ENCODE measurements at places on chromosomes 3 and 15.
A peak's percentile ranks its signal among the peaks of the same experiment; 100 is the strongest.

DNA sequence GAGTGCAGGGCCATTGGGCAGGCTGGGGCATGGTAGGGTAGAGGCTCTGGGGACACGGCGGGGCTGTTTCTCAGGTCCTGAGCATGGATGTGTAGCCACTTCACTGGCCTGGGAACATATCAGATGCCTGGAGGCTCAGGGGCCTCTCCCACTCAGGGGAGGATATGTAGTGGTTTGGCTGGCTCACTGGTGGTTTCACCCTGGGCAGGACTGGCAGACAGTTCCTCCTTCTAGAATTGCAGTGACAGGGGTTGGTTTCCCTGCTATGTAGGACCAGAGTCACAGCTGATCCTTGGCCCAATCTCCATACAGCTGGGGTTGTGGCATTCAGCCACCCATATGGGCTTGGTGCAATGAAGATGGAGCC lies 4.8 kb upstream of the ARHGAP31 start:
- no peak for DNase-seq

- no peak for DNase-seq
Measured at GRCh38 chr15:72248514-72248913, 17.5 kb upstream of the PKM start.

- DNase-seq = no peak
Measured at GRCh38 chr3:55143336-55143735, 215.5 kb upstream of the LRTM1 start.

GRCh38 chr3:136343446-136343845 lies 93.3 kb downstream of the PCCB start:
- DNase-seq = no peak

- DNase-seq = no peak
Measured at GRCh38 chr3:183824761-183825455, 469 bp downstream of the MAP6D1 start.

GRCh38 chr3:170524073-170524472 lies 61.8 kb downstream of the SLC7A14 start:
- no peak for DNase-seq

DNA sequence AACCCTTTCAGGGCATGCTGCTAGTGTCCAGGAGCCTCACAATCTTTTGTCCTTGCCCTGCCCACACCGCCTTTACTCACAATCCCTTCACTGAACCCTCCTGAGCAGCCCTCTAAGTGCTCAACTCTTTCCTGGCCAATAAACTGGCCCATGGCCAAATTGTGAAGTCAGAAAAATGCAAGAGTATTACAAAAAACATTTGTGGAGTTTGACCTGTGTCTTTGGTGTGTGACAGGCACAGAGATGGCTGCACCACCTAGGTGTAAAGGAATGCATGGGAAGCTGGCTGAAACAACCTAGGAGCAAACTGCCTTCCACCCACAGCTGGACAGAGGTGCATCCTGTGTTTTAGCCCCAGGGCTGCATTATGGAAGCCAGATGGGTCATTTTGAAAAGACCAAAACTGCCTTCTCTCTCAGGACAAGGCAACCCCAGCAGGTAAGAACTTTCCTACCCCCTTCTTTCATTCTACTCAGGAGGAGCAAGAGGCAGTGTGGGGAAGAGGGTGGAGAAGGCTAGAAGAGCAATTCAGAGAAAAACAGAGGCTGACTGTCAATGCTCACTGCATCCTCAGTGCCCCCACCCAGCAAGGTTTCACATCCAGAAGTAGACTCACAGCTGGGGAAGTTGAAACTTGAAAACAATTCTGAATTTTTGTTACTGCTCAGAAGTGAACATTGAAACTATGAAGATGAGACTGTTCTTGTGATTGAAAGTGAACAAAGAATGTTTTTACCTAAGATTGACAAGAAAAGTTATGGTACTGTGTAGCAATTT lies 78.6 kb downstream of the TRIM42 start:
- no peak for DNase-seq

DNA sequence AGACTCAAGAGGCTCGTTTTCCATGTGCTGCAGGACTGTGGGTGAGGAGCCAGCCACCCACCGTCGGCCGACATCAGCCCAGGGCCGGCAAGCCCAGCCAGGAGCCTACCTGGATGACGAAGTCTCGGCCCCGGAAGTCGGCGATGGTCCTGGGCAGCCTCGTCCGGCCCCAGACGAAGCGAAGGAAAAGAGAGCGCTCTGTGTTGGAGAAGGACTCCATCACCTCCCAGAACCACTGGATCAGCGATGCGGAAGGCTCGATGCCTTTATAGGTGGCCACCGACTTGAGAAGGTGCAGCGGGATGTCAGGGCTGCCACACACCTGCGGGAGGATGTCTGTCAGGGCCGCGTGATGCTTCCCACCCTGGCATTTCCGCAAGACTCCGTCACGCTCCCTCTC lies 13.8 kb upstream of the OCA2 start:
- no peak for DNase-seq

GRCh38 chr15:33234020-33234461 lies 39.5 kb upstream of the FMN1 start:
- DNase-seq = peak; percentile 69

Data from pons (tissue), 1 donor.